Left forelimb (tissue), 1 donor: ENCODE measurements at places on chromosomes 13 and 19.

- DNase-seq = no peak
Measured at GRCh38 chr13:35687336-35687735, 210.8 kb upstream of the MAB21L1 start.

GRCh38 chr13:41061075-41061913, at the start of gene WBP4:
Gene WBP4, plus strand, starts transcription at chr13:41061509. Its CDS starts 165 bp downstream, at chr13:41061674.
- peak; percentile 96 for DNase-seq

GRCh38 chr19:43331435-43332010, 22.0 kb upstream of the CD177 start:
- DNase-seq = no peak

- no peak for DNase-seq
Measured at GRCh38 chr13:80499536-80500290, 158.8 kb upstream of the SPRY2 start.

- peak; percentile 69 for DNase-seq
Measured at GRCh38 chr13:23570099-23570920, at the start of gene TNFRSF19. Gene TNFRSF19, plus strand, starts transcription at chr13:23570412. Its CDS starts 19,772 bp downstream, at chr13:23590184.

DNA sequence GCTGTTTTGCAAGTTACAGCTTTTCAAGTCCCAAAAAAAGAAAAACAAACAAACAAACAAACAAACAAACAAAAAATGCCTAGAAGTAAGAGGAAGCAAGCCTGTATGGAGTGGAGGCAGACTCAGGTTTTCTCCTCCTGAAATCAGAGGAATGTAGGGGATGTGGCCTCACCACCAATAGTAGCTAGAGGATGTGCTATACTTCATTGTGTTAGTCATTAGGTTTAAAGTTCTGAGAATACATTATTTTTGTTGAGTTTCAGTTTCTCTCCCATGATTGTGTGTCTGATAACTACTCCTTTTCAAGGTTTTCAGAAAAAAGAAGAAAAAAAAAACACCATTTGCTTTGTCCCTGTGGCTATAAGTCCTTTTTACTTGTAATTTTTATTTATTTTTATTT, 524.5 kb downstream of the GPC6 start:
- no peak for DNase-seq

GRCh38 chr19:57599377-57599760, 316 bp upstream of the ZNF530 start:
- DNase-seq = no peak

DNA sequence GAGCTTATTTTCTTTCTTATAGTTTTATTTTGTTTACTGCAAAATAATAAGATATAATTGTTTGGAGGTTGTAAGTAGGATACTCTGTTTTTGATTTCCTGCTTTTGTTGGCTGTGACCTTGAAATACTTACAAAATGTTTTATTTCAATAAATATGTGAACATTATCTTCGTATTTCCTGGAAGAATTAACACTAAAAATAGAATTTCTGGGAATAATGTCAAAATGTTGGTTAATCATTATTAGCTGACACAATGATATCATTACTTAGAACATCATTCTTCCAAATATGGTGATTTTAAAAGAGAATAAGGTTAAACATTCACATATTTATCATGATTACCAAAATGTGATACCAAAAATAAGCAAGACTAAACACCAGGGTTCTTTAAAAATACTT, 1148.6 kb upstream of the PRR20A start:
- no peak for DNase-seq

DNA sequence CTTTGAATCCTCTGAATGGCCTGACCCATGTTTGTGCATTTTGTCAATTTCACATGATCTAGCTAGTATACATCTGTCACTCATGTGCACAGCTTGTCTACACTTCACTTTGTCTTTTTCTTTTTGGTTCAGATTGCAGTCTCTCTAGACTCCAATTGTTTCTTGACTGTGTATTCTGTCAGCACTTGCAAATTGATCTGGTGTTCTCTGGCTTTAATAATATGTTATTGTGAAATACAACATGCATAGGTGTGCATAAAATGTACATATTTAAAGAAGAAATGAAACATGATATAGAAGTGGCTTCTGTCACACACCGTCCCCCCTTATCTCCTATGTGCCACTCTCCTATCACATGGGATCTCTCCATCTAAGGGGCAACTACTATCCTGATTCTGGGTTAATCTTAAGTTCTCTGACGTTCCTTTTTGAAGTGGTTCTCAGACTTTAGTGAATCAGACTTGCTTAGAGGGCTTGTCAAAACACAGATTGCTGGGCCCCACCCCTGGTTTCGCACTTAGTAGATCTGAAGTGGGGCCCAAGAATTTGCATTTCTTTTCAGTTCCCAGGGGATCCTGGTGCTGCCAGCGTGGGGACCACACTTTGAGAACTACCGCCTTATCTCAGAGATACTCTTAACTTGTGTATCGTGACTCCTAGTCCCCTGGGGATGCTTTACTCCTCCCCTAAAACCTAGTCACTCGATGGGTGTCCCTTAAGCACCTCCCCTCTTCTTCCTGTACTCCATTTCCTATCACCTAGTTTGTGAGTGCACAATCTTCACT, 5.8 kb downstream of the KRTDAP start:
- DNase-seq = no peak

GRCh38 chr13:40665126-40666044, 1.1 kb downstream of the FOXO1 start:
- DNase-seq = peak; percentile 77

GRCh38 chr13:100541897-100542825, 46.4 kb downstream of the GGACT start:
- DNase-seq = peak; percentile 56

GRCh38 chr13:28958018-28958417, 137.9 kb downstream of the MTUS2 start:
- DNase-seq = no peak

DNA sequence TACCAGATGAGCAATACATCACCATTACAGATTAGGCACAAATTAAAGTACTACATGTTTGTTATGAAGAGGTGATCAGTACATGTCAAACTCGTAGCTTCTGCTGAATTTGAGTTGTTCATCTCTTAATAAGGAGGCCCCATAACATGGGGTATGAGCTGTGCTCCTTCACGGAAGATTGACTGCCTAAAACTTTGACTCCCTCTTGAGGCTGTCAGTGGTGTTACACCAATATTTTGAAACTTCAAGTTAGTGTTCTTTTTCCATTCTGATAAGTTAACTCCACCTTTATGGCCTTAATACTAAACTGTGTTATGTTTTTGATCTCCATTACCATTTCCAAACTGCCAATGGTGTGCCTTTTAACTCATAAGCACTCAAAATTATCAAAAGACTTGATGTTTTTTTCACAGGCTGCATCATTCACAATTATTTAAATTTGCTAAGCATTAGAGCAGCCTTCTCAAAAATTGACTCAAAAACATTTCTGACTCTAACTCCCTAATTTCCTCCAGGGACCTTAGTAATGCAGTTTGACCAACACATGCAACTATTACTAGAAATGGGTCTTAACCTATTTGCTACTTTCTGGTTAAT, 1591.5 kb downstream of the PCDH9 start:
- no peak for DNase-seq

GRCh38 chr19:10878253-10878652, 6.9 kb downstream of the CARM1 start:
- no peak for DNase-seq
